ENCODE measurements at places on chromosomes 3 and 15.

- DNase-seq: no peak
These were observed 32.0 kb downstream of the AADACL2 start for GRCh38 chr3:151765685-151766084.

DNA sequence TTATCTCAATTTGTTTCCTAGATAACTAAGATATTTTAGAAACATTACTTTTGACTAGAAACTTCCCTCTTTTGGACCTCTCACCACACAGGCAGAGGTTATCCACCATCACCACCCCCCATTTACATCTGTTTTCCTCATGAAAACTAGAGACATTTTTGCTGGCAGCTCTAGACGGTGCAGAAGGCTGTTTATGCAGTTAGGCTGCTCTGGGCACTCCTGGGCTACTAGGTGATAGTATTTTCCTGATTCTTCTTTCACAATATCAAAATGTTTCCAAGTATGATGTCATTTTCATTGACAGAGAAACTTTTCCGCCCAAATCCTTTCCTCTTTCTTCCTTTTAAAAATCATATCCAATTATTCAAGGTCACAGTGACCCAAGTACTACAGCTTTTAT, 67.1 kb downstream of the PLOD2 start:
- no peak for DNase-seq

GRCh38 chr15:78170848-78171773, 21.9 kb downstream of the IDH3A start:
- no peak for DNase-seq

GRCh38 chr3:2096216-2096615, 2.5 kb upstream of the CNTN4 start:
- peak; percentile 61 for DNase-seq
